Stimulated activated CD4-positive, alpha-beta T cell treated with anti-CD3 and anti-CD28 coated beads, Interleukin-2, amount 100 ng/mL, for 48 hours (primary cell): ENCODE measurements at places on chromosomes 13 and 19.

DNA sequence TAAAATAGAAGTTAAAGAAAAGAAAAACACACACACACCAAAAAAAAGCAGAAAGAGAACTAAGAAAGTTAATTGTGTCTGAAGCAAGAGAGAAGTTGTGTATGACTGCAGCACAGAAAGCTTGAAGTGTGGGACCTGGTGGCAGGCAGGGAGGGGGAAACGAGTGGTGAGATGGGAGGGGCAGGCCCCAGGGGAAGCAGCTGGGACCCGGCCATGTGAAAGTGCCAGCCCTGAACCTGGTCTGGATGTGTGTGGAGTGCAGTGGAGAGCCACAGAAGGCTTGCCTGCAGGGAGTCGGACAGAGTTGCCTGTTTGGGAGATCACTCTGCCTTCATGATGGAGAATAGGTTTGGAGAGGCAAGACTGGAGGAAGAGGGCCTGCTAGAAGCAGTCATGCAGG lies 199.0 kb downstream of the GGACT start:
- no peak for DNase-seq

DNA sequence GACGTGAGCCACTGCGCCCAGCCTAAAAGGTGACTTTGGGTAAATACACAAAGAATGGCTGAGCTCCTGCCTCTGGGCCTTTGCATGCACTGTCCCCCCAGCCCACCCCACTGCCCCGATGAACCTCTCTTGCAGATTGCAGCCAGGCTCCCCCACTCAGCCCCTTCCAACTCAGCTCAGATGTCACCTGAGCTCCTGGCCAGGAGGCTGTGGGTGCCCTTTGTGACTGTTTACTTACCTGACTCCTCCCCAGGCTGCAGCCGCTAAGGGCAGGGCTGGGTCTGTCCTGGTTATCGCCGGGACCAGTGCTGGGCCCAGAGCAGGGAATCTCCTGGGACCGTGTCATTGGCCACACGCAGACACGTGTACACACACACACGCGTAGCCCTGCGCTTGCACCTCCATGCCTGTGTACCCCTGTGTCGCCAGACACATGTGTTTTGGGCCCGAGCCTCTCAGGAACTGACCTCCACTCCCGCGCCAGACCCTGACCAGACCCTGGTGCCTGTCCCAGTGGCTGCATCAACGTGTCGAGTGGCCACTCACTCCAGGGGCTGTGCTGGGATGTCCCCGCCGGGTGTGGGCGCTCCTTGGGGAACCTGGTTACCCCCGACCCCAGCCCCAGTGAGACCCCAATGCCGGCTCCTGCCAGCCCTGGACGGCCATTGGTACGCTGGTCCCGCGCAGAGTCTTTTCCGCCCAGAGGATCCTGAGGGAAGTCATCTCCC lies 18.7 kb downstream of the EFNA2 start:
- DNase-seq, result no peak

GRCh38 chr13:104086210-104086609 lies 1020.0 kb upstream of the SLC10A2 start:
- DNase-seq, result no peak

- DNase-seq, result no peak
Measured at GRCh38 chr13:83085186-83085900, 796.9 kb downstream of the SLITRK1 start.

- no peak for DNase-seq
Measured at GRCh38 chr13:45847554-45848224, 3.9 kb downstream of the SIAH3 start.

GRCh38 chr13:23883255-23883654 lies 5.9 kb downstream of the MIPEP start:
- no peak for DNase-seq

GRCh38 chr13:57666131-57666953 lies 34.8 kb downstream of the PCDH17 start:
- no peak for DNase-seq

GRCh38 chr13:36069881-36070366 lies 61.3 kb downstream of the DCLK1 start:
- no peak for DNase-seq

DNA sequence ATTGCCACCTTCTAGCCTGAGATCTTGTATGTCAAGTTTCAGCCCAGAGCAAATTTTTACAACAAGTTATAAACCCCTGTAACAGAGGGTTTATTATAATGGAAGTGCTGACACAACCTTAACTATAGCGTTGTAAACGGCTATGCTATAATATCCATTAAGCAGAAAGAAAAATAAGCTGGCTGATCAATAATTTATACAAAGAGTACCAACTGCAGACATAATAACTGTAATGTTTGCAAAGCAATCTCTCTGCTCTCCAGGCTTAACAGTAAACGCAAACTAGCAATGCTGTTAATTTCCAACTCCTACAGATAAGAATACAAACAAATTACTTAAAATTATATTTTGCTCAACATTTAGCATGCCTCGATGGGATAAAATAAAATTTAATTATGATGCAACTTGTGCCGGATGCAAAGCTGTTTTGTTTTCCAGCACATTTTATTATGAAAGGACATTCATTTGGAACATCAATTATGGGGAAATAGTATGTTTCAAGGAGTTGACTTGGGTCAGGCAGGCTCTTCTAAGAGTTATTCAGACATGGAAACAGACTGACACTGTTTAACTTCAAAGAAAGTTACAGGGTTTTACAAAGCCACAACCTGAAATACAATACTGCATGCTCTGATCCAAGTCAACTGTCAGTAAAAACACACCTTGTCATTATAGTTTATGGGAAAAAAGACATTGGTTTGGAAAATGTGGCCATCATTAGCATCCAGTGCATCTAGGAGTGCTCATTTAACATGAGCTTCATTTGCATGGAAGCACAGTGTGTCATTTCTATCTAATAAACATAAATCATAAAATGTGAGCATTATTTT lies 6.6 kb upstream of the DACH1 start:
- DNase-seq, result no peak

GRCh38 chr13:75764251-75764925 lies 128.3 kb downstream of the LMO7 start:
- DNase-seq, result no peak

- DNase-seq, result no peak
Measured at GRCh38 chr13:99962242-99962641, 9.3 kb downstream of the ZIC5 start.

DNA sequence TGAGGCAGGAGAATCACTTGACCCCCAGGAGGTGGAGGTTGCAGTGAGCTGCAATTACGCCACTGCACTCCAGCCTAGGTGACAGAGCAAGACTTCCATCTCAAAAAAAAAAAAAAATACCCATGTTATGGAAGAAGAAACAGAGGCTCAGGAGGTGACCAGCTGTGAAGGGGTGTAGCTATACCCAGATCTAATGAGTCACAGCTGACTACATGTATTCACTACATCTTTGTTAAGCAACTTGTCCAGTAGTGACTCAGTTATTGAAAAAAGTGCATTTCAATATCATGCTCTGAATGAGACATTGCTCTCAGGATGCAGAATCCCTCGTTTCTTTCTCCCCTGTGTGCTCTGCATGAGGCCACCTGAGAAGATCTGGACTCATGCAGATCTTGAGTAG lies 16.1 kb upstream of the SPART start:
- DNase-seq, result no peak

- DNase-seq, result no peak
Measured at GRCh38 chr13:66560189-66560588, 669.9 kb downstream of the PCDH9 start.

DNA sequence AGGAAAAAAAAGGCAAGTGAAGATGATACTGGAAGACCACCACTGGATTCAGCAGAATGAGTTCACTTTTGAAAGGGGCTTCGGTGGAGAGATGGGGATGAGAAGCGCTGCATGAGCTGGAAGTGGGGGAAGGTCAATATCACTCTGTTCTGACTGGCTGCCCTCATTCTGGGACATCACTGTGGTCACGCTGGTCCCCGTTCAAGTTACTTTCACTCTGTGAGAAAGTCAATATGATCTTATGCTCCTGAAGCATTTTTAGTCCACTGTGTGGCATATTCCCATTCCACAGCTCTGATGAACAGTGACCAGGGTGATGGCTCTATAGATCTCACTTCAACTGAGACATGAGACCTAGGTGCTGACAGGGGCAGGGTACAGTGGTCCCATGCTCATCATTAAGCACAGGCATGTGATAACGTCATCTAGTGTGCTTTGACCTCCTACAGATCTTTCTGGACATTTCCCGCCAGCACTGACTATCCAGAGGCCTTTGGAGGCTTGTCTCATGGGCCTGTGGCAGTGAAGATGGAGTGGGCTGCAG lies 40.2 kb upstream of the GPR183 start:
- no peak for DNase-seq

DNA sequence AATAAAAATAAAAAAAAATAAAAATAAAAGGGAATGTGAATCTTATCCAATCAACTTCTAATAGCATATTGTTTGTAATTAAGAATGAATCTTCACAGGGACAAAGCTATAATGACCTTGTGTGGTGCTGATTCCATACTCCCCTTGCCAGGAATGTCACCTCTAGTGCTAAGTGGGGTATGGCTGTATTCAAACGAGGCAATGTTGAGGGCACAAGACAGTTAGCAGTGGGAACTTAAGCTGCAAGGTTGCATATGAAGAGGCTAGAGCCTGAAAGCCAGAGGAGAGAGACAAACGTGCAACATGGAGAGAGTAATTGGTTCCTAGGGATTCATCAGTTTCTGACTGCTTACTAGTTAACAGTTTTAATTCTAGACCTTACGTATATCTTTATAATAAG lies 43.9 kb upstream of the CSNK1A1L start:
- no peak for DNase-seq

- no peak for DNase-seq
Measured at GRCh38 chr13:22161871-22162270, 491.0 kb downstream of the FGF9 start.

DNA sequence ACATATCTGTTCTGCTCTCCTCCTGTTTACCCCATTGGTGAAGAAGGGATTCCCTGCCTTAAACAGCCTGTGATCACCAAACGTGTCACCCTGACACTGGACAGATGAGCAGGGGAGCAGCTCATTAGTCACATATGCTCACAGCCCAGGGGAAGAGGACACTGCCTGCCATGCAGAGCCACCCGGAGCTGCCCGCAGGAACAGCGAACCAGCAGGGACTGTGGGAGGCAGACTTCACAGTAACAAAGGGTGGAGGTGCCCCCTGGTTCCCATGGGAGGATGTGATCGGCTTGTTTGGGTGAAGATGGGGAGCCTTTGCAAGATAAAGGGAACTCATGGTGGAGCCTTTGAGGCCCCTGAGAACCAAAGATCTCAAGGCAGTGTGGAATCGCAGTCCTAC lies 88.6 kb upstream of the FARP1 start:
- DNase-seq, result no peak

DNA sequence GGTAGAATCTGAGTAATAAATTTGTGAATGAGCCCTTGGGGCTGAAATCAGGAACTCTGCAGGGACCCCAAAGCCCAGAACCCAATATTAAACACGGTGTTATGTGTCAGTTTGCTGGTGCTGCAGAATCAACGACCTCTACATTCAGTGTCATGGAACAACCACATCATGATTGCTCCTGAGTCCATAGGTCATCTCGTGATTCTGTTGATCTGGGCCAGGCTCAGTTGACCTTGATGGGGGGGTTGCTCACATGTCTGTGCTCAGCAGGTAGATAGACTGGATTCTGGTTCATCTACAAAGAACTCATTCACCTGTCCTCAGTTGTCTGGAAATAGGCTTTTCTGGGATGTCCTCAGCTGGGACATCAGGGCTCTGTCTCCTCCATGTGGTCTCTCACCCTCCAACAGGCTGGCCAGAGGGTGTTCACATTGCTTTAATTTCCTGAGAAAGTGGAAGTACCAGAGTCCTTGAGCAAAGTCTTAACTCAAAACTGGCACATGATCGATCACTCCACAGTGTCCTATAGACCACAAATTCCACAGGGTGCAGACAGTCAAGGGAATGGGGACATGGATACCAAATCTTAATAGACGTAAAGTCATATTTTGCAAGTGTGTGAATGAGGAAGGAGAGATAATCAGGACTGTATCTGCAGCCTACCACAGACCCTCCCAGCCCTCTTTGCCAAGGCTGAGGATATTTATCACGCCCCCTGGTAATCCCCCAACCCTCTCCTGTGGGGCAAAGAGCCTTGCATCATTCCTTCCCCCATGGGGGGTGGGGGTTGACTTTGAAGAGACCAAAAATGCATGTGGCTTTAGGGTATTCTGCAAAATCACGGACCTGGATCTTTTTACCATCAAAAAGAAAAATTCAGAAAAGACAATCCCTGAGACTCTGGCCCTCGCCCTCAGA lies 39.3 kb upstream of the IGFL1 start:
- DNase-seq, result no peak

GRCh38 chr13:25059958-25060357 lies 36.0 kb upstream of the PABPC3 start:
- DNase-seq, result no peak

- no peak for DNase-seq
Measured at GRCh38 chr13:77740931-77741596, 43.6 kb downstream of the SLAIN1 start.

- no peak for DNase-seq
Measured at GRCh38 chr19:1481224-1481892, 2.3 kb upstream of the C19orf25 start.

DNA sequence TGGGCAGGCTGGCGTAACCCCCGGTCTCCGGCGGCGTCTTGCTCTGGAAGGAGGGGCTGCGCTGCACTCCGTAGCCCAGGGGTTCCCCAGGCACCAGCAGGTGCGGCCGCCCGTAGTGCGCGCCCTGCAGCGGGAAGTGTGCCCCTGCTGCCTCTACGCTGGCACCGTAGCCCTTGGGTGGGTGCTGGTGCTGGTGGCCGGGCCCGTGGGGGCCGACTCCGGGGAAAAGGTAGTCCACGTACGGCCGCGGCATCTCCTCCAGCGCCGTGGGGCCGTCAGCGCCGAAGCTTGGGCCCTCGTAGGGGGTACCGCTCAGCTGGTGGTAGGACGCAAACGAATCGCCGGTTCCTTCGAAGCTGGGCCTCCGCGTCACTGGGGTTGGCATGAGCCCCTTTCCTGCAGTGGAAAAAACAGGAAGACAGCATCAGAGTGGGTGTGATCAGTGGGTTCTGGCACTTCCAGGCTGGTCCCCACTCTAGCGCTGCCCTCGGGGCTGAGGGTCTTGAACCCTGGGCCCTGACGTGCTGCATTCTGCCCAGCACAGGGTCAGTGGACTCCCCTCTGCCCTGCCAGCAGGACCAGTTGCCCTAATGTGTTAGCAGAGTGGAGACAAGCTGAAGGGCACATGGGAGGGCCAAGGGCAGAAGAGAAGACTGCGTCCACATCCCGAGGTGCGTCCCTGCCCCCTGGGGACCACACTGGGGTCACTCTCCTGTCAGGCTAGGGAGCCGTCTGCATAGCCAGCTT lies 72.3 kb downstream of the LATS2 start:
- DNase-seq, result no peak

GRCh38 chr13:23793711-23794110 lies 95.5 kb downstream of the MIPEP start:
- no peak for DNase-seq
